ENCODE measurements at places on chromosomes 2 and 18. TPM values are rescaled to one million over a fixed set of nuclear protein-coding genes. Genes with fewer than 3 reads are reported as not detected.
A peak's percentile ranks its signal among the peaks of the same experiment; 100 is the strongest.

- H3K27ac ChIP-seq, result no peak overlapping the region
- no peaks in the 10 kb centered on the region for H3K27me3 ChIP-seq
- no peak for DNase-seq
- no peak overlapping the region for H3K4me3 ChIP-seq
- no peaks in the 10 kb centered on the region for H3K4me1 ChIP-seq
- H3K36me3 ChIP-seq, result no peaks in the 10 kb centered on the region
Measured at GRCh38 chr2:135150725-135151124, 98.6 kb downstream of the RAB3GAP1 start.

- no peak overlapping the region for H3K27ac ChIP-seq
- no peak for DNase-seq
- H3K27me3 ChIP-seq, result peaks cover 3% of the 10 kb centered on the region
- H3K4me1 ChIP-seq, result no peaks in the 10 kb centered on the region
- no peaks in the 10 kb centered on the region for H3K36me3 ChIP-seq
- no peak overlapping the region for H3K4me3 ChIP-seq
Measured at GRCh38 chr2:68936427-68936826, 16.3 kb downstream of the GKN2 start.

DNA sequence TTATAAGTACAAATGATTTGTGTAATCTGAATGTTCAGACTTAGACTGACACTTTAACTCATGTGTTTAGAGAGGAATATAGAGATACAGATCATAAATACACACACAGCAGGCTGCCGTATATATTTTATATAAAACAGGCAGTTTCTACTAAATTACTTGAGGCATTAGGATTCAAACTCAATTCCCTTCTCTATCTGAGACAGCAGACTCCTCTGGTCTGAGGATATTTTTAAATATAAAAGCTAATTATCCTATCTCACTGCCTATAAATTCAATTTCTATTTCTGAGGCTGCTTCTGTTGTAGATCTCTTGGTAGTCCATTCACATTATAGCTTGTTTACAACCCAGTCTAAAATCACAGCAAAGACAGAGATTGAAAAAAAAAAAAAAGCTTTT is 46.9 kb downstream of the BCL2 start:
- H3K27me3 ChIP-seq, result peaks cover 6% of the 10 kb centered on the region
- peak overlapping the region; percentile 93 for H3K27ac ChIP-seq
- H3K4me3 ChIP-seq, result peak overlapping the region; percentile 61
- no peak for DNase-seq
- no peaks in the 10 kb centered on the region for H3K36me3 ChIP-seq

HRH4 gene
- not detected for total RNA-seq

NTSR2 gene
- not detected for total RNA-seq

DNA sequence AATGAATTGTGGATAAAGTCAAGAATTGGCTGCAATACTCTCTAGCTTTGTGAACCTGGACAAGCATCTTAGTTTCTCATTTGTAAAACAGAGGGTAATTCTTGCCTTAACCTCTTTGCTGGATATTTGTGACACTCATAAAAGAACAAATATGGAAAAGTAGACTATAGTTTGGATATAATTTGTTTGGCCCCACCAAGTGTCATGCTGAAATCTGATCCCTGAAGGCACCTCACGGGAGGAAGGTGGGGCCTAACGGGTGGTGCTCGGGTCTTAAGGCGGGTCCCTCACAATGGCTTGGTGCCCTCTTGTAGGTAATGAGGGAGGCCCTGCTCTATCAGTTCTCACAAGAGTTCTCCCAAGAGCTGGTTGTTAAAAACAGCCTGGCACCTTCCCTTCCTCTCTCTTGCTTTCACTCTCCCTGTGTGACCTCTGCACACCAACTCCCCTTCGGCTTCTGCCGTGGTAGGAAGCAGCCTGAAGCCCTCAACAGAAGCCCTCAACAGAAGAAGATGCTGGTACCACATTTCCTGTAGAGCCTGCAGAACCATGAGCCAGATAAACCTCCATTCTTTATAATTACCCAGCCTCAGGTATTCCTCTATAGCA is 37.4 kb downstream of the ARL4C start:
- no peak for DNase-seq
- no peaks in the 10 kb centered on the region for H3K36me3 ChIP-seq
- H3K4me1 ChIP-seq, result no peaks in the 10 kb centered on the region
- H3K27ac ChIP-seq, result no peak overlapping the region
- no peak overlapping the region for H3K4me3 ChIP-seq

AOX1 gene
- 0.32 TPM for total RNA-seq

- no peak overlapping the region for H3K4me3 ChIP-seq
- no peak for DNase-seq
- H3K27me3 ChIP-seq, result no peaks in the 10 kb centered on the region
- peaks cover 8% of the 10 kb centered on the region for H3K36me3 ChIP-seq
- no peaks in the 10 kb centered on the region for H3K4me1 ChIP-seq
- no peak overlapping the region for H3K27ac ChIP-seq
Measured at GRCh38 chr2:92326-92725, 46.0 kb upstream of the FAM110C start.

- H3K4me3 ChIP-seq, result no peak overlapping the region
- peaks cover 10% of the 10 kb centered on the region for H3K4me1 ChIP-seq
- H3K36me3 ChIP-seq, result no peaks in the 10 kb centered on the region
- H3K27me3 ChIP-seq, result no peaks in the 10 kb centered on the region
- no peak for DNase-seq
Measured at GRCh38 chr2:207483066-207483465, 46.7 kb upstream of the CREB1 start.

KCNG2 gene
- total RNA-seq, result 1.6 TPM

DNA sequence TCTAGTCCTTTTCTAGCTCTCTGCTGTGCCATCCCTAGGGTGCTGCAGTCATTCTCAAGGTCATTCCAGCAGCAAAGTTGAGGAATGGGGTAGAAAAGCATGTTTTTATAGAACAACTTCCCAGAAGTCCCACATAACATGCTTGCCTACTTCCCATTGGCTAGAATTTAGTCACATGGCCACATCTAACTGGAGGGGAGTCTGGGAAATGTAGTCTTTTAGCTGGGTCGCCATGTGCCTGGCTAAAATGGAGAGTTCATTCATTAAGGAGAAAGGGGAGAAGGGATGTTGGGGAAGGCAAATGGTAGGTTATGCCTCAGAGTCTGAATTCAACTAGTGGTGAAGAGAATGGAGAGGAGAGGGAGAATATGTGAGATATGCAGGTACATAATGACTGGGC is 85.7 kb downstream of the SLC4A3 start:
- no peak overlapping the region for H3K27ac ChIP-seq
- H3K27me3 ChIP-seq, result no peaks in the 10 kb centered on the region
- no peaks in the 10 kb centered on the region for H3K4me1 ChIP-seq
- no peak overlapping the region for H3K4me3 ChIP-seq

ZNF396 gene
- 2.1 TPM for total RNA-seq

CIDEA gene
- total RNA-seq, result not detected

DNA sequence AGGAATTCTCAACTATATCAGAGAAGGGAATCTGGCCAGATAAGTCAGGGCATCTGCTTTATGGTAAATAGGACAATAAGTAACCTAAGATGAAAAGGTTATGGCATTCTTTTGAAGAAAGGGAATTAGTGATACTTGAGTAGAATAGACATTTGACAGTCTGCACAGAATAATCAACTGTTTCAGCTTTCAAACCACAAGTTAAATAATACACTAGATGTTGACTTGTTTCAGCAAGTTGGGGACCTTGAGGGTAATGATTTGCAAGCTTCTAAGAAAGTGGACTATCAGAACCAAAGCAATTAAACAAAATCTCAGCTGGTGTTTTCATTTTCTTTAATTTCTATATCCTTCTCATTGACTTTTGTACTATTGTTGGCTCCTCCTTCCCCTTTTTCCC is 54.5 kb downstream of the SLC39A10 start:
- DNase-seq, result no peak
- H3K4me1 ChIP-seq, result no peaks in the 10 kb centered on the region
- H3K4me3 ChIP-seq, result no peak overlapping the region
- H3K36me3 ChIP-seq, result no peaks in the 10 kb centered on the region
- no peak overlapping the region for H3K27ac ChIP-seq

DNA sequence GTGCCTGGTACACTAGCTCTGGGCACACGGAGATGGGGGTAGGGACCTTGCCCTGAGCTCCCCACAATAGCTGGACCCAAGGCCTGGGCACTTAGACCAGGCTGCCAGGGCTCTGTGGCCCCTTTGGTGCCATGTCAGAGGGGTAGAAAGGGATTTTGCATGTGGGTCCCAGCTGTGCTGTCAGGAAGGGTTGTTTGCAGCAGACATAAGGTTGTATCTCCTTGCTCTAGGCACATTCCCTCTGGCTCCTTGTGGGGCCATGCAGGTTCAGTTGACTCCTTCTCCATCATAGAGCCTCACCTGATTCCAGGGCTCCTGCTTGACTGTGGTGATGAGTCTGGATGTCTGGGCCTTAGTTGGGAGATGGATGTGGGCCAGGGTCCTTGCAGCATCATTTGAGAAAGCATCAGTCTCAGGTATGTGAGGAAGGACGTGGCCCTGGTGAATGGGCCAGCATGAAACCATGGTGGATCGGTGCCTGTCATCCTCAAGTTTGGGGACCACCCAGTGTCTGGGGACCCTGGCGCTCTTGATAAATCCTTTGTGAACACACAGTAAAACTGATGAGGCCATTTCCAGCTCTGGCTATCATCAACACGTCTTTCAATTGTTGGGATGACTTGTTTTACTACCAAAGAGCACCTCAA is 461.9 kb upstream of the HS6ST1 start:
- no peaks in the 10 kb centered on the region for H3K4me1 ChIP-seq
- DNase-seq, result no peak
- H3K4me3 ChIP-seq, result no peak overlapping the region
